ENCODE measurements at places on chromosomes 2 and 18. TPM values are rescaled to one million over a fixed set of nuclear protein-coding genes. Genes with fewer than 3 reads are reported as not detected.

DNA sequence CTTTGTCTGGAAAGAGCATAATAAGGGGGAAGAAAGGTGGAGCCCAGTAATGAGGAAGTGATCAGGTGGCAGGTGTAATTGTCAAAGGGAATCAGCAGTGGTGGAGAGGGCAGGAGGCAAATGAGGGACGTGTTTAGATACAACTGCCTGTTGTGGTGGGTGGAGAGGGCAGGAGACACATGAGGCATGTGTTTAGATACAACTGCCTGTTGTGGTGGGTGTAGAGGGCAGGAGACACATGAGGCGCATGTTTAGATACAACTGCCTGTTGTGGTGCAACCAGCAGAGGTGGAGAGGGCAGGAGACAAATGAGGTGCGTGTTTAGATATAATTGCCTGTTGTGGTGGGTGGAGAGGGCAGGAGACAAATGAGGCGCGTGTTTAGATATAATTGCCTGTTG, 173.1 kb downstream of the ANKRD30B start:
- H3K36me3 ChIP-seq: no peaks in the 10 kb centered on the region
- peak; percentile 40 for DNase-seq
- H3K27me3 ChIP-seq: no peaks in the 10 kb centered on the region
- H3K4me1 ChIP-seq: no peaks in the 10 kb centered on the region
- H3K4me3 ChIP-seq: no peak overlapping the region

Gene LYPD6
- not detected for total RNA-seq

Gene ALPI
- not detected for total RNA-seq

Gene MC4R
- not detected for total RNA-seq

DNA sequence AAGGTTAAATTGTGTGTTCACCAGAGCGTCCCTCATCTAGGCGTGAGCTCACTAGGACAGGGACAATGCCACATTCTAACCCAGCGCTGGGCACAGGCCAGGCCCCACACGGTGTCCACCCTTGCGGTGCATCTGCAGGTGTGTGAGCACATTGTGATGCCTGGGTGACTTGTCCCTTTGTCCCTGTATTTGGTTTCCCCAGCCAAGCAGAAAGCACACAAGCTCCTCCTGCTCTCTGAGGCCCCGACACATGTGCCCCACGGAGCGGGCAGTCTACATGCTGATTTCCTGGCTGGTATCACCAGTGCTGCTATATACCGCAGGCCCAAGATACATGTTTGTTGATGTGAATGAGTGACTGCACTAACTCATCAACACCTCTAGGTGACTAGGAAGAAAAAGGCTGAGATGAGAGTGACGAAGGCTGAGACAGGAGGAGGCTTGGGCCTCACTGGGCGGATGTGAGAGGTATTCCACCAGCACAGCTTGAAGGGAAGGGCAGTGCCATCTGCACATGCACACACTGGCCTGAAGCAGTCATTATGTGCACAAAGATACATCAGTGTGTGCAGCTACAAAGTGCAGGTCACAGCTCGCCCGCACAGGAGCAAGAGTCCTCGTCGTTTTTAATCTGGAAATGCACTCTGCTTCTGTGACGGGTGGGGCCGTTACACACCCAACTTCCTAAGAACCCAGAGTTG, 205.9 kb downstream of the EIPR1 start:
- H3K4me1 ChIP-seq: peaks cover 24% of the 10 kb centered on the region
- DNase-seq: peak; percentile 29
- no peak overlapping the region for H3K4me3 ChIP-seq
- peaks cover 6% of the 10 kb centered on the region for H3K36me3 ChIP-seq
- H3K27me3 ChIP-seq: no peaks in the 10 kb centered on the region

Gene GCG
- total RNA-seq: not detected

DNA sequence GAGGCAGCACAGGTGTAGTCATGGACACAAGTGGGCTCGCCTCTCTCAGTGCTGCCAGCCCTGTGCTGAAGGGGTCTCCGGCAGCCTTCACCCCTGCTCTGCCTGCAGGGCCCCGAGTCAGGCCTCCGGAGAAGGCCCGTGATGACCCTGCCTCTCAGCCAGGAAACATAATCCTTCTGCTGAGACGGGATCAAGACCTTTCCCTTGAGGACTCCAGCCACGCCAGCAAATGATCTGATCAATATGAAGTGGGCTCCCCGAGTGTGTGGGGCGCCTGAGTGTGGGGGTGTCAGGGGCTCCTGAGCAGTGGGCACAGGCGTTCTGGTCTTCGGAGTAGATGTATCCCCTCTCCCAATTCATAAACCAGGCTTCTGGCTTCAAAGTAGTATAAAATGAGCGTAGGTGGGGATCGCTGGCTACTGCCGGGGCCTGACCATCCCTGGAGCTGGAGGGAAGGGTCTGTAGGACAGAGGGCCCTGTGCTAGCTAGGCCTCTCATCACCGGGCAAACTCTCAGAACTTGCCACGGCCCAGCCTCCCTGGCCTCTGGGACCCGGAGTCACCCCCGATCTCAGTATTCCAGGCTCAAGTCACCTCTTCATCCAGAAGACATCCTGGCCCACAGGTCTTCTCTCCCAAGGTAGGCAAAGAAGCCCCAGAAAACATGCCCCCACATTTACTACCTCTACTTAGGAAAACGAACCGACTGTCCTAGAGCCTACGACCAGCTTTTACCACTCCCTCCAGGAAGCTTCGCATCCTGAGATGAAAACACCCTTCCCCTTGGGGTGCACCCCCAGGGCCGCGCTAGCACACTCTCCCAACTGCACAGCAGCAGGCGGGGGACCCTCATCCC, 33.6 kb downstream of the CRACDL start:
- no peak overlapping the region for H3K4me3 ChIP-seq
- no peak overlapping the region for H3K27ac ChIP-seq
- H3K36me3 ChIP-seq: no peaks in the 10 kb centered on the region
- no peaks in the 10 kb centered on the region for H3K27me3 ChIP-seq
- peaks cover under 1% of the 10 kb centered on the region for H3K4me1 ChIP-seq
- DNase-seq: no peak

DNA sequence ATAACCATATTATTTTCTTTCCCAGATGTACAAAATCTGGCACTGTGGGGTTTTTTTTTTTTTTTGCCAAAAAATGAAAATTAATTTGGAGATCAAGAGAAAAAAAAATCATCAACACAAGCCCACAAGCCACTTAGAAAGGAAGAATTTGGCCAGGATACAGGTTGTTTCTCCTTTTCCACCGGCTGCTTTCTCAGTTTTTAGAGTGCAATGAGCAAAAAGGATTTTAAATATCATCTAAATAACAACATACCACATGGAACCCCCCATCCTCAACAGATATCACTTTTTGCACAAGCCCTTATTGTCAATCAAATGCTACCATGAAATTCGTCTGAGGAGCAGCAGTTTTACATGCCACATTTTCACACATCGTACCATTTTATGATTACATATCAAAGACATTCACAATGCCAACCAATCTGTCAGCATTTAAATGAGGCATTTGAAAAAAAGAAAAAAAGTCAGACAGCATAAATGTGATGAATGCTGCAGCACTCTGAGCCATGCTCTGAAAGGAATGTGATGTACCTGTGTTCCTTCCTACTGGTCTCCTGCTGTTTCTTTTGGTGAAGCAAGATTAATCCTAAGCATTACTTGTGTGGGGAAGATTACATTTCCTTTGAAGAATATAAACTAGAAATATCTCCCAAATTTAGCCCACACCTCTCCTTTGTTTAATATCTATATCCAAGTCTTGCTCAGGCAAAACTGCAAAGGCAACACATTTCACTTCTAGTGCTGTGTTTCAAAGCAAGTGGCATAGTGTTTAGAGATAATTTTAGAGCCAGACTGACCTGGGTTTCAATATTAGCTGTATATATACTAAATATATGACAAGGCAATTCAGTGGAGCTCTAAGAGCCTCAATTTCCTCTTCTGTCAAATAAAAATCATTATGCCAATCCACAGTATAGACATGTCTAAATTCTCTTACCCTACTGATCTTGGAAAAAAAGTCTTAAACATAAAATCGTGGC, 391.3 kb downstream of the CMPK2 start:
- H3K36me3 ChIP-seq: no peaks in the 10 kb centered on the region
- H3K27me3 ChIP-seq: peaks cover 7% of the 10 kb centered on the region
- no peak overlapping the region for H3K27ac ChIP-seq

Gene CHAC2
- 6.4 TPM for total RNA-seq

DNA sequence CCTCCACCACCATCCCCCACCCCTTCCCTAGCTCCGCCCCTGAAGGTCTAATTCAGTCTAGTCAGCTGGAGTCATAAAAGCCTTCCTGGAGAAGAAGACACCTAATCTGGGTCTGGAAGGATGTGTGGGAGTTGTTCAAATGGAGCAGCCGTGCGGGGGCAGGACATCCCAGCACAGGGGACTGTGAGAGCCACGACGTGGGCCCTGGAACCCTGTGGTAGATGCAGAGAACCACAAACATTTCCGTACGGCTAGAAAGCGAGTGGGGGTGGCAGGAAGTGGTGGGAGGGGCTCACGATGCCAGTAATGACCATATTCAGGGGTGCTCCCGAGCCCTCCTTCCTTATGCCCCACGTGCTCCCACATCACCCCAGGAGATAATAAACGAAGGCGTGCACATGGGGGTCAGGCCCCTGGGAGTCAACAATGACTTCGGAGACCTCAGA, 20.9 kb upstream of the COL6A3 start:
- H3K36me3 ChIP-seq: no peaks in the 10 kb centered on the region
- peaks cover 15% of the 10 kb centered on the region for H3K27me3 ChIP-seq
- H3K4me3 ChIP-seq: no peak overlapping the region
- peaks cover 29% of the 10 kb centered on the region for H3K4me1 ChIP-seq
- peak; percentile 52 for DNase-seq
- peak overlapping the region; percentile 74 for H3K27ac ChIP-seq

DNA sequence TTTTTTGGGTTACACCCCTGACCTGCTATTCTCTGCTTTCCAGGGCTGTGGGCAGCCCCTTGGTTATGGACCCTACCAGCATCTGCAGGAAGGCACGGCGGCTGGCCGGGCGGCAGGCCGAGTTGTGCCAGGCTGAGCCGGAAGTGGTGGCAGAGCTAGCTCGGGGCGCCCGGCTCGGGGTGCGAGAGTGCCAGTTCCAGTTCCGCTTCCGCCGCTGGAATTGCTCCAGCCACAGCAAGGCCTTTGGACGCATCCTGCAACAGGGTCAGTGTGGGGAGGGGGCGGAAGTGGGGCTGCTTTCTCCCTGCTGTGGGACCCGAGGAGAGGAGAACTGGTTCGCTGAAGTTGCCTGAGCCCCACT, 9.7 kb upstream of the WNT10A start:
- H3K36me3 ChIP-seq: no peaks in the 10 kb centered on the region
- H3K27ac ChIP-seq: no peak overlapping the region
- peaks cover 13% of the 10 kb centered on the region for H3K4me1 ChIP-seq
- H3K4me3 ChIP-seq: peak overlapping the region; percentile 30
- no peak for DNase-seq

GRCh38 chr2:240554767-240555493, 2.9 kb downstream of the ANKMY1 start:
- H3K36me3 ChIP-seq: peaks cover 30% of the 10 kb centered on the region
- H3K27ac ChIP-seq: no peak overlapping the region
- H3K4me3 ChIP-seq: no peak overlapping the region
- no peak for DNase-seq
- peaks cover 34% of the 10 kb centered on the region for H3K4me1 ChIP-seq
- no peaks in the 10 kb centered on the region for H3K27me3 ChIP-seq

DNA sequence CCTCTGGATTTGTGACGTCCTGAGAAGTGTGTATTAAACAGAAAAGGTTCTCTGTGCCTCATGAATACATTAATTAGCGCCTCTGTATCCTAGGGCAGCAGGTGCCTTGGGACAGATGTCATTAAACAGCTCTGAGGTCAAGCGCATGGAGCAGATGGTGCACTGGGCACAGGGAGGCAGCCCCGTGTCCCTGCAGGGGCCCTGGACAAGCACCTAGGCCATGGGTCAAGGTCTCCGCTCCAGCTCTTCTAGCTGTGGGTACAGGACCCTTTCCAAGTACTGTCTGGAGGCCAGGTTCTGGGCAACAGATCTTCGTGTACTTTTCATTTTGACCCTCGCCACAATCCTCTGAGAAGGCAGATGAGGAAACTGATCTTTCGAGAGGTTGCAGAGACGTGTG, 126.4 kb downstream of the KCTD1 start:
- H3K36me3 ChIP-seq: no peaks in the 10 kb centered on the region
- H3K4me3 ChIP-seq: no peak overlapping the region
- H3K27me3 ChIP-seq: no peaks in the 10 kb centered on the region

GRCh38 chr18:13287372-13287771, 68.8 kb downstream of the LDLRAD4 start:
- no peak overlapping the region for H3K27ac ChIP-seq
- no peaks in the 10 kb centered on the region for H3K36me3 ChIP-seq
- H3K27me3 ChIP-seq: no peaks in the 10 kb centered on the region
- DNase-seq: no peak
- no peak overlapping the region for H3K4me3 ChIP-seq
- peaks cover 3% of the 10 kb centered on the region for H3K4me1 ChIP-seq

GRCh38 chr18:62857263-62857976, 142.1 kb downstream of the PHLPP1 start:
- H3K27ac ChIP-seq: no peak overlapping the region
- H3K4me1 ChIP-seq: no peaks in the 10 kb centered on the region
- no peak overlapping the region for H3K4me3 ChIP-seq
- H3K36me3 ChIP-seq: no peaks in the 10 kb centered on the region

DNA sequence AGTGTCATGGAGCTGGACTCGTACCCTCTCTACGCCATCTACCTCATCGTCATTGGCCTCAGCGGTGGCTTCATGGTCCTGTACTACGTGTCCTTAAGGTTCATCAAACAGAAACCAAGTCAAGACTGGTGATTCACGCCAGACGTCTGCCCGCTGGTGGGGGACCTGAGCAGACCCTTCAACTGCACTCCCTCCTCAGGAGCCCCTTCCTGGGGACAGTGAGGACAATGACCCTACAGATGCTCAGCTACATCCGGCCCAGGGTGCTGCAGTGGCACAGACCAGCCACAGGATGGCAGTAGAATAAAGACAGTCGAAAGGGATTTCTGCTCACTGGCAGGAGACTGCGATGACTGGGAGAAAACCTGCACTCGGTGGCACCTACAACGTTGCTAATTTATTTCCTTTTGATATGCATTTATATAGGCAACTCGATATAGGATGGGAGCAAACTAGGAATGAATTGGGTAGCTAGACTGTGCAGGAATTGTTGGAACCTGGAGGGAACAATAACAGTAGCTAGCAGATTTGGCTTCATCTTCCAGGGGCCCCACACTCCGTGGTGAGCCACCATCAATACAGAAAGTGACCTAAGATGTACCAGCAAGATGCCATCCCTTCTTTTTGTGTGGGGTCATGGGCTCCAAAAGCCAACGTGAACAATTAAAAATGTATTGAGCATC, 39.2 kb downstream of the ABCG8 start:
- no peaks in the 10 kb centered on the region for H3K36me3 ChIP-seq
- peaks cover 12% of the 10 kb centered on the region for H3K27me3 ChIP-seq
- peaks cover 5% of the 10 kb centered on the region for H3K4me1 ChIP-seq
- no peak overlapping the region for H3K27ac ChIP-seq

Gene FKBP1B
- 4.3 TPM for total RNA-seq
